ENCODE measurements at places on chromosomes 6 and 20.
A peak's percentile ranks its signal among the peaks of the same experiment; 100 is the strongest.

DNA sequence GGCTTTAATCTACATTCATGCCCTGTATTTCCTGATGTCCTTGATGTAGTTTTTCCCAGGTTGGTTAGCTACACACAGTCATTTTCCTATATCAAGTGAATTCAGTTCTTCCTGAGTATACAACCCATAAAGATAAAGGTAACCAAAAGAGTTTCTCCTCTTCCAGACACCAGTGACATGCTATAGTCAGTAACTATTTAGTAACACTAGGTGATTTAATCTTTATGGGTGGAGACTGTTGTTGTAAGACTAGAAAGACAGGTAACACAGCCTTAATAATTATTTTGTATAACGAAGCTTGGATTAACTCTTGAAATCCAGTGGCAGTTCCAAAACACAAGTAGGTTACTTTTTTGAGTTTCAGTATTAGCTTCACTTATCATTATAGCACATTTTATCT, 17.6 kb downstream of the MCUR1 start:
- DNase-seq, result no peak

- no peak for DNase-seq
Observed at GRCh38 chr6:147691446-147691845, 183.0 kb downstream of the SAMD5 start.

- DNase-seq, result peak; percentile 22
Observed at GRCh38 chr6:116111552-116112528, 11.2 kb downstream of the NT5DC1 start.

DNA sequence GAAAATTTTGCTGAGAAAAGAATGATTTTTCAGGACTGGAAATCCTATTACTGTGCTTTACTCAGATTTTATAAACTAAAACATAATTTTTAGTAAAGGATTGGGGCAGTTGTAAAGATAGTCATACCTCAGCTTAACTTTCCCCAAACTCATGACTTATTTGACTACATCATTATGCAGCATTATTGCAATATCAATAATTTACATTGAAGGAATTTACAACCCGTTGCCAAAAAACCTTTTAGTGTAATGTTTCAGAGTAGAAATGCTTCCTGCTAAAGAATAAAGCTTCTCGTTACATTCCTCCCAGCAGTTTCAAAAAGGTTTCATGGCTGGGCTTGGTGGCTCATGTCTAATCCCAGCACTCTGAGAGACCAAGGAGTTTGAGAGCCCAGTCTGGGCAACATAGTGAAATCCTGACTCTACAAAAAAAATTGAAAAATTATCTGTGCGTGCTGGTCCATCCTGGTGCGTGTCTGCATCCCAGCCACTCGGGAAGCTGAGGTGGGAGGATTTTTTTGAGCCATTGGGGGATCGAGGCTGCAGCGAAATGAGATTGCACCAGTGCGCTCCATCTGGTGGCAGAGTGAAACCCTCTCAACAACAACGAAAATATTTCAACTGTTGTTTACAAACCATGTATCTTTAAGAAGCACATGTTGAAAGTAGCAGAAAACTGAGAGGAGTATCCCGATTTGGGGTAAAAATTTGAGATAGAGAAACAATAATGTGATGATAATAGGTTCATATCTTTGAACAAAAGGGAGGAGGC, 4.4 kb downstream of the AMD1 start:
- no peak for DNase-seq

- no peak for DNase-seq
Observed at GRCh38 chr20:25548613-25549086, 36.7 kb downstream of the NINL start.

DNA sequence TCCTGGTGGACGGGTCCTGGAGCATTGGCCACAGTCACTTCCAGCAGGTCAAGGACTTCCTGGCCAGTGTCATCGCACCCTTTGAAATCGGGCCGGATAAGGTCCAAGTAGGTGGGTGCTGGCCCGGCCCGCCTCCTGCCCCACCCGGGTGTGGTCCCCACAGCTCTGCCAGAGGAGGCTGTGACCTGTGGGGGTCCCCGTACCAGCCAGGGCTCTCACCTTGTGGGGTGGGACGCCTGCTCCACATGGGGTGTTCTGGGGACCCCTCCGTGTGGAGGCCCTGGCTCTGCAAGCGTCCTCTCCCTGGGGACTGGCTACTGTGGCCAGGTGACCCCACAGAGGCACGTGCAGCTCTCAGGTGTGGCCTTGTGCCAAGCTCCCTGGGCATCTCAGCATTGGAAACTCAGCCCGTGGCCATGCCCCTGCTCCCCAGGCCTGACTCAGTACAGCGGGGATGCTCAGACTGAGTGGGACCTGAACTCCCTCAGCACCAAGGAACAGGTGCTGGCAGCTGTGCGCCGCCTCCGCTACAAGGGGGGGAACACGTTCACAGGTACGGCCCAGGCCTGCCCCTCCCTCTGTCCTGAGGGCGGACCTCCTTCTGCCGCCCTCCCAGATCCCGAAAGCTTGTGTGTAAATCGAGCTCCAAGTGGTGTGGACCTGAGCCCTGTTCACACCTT, 14.7 kb downstream of the COL20A1 start:
- DNase-seq, result no peak

GRCh38 chr6:31004794-31005193, 5.5 kb upstream of the MUC22 start:
- DNase-seq, result no peak

DNA sequence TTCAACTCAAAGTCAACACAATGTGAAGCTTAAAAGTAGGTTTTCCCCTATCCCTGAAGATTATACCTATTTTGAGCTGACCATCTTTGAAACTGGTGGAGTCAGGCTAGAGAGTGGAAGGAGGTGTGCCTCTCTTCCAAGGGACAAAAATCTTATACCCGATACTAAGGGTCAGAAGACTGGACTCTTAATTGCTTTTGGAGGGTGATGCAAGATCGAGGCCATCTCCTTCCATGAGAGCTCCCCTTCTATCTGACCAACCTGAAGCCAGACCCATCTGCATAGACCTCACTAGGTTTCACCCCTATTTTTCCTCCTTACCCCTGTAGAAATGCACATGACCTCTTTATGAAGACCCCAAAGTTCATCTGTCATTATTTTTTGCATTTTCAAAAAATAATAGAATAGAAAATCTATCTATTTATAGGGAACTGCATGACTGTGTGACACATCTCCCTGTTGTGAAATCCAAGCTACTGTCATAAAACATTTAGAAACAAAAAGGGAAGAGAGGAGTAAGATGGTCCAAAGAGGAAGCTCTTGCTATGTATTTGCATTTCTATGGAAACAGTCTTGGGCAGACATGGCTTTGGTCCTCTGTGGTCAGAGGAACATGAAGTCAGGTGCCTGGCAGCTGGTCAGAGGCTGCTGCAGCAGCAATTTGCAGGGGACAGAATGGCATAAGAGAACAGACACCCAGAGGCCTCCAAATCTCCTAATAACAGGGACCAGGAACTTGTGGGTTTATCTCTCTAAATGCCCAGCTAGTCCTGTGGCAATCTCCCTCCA, 349.2 kb downstream of the MAFB start:
- no peak for DNase-seq

DNA sequence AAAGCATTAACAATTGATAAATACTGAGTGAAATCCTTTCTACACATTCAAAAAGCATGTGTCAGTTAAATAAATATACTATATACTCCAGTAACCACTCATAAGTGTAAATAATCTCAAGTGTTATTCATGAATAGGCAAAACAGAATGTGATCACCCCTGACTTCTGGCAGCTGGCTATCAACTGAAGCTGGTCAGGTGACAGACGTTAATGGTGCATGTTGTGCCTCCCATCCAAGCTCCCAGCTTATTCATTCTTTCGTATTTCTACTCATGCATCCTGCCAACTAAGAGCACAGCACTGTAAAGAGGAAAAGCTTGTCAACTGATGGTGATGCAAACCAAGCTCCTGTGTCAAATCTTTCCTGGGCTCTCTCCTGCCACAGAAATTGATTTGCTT, 7.7 kb downstream of the PSMB1 start:
- DNase-seq, result no peak

GRCh38 chr6:37207903-37208456, 38.0 kb downstream of the PIM1 start:
- DNase-seq, result peak; percentile 29

DNA sequence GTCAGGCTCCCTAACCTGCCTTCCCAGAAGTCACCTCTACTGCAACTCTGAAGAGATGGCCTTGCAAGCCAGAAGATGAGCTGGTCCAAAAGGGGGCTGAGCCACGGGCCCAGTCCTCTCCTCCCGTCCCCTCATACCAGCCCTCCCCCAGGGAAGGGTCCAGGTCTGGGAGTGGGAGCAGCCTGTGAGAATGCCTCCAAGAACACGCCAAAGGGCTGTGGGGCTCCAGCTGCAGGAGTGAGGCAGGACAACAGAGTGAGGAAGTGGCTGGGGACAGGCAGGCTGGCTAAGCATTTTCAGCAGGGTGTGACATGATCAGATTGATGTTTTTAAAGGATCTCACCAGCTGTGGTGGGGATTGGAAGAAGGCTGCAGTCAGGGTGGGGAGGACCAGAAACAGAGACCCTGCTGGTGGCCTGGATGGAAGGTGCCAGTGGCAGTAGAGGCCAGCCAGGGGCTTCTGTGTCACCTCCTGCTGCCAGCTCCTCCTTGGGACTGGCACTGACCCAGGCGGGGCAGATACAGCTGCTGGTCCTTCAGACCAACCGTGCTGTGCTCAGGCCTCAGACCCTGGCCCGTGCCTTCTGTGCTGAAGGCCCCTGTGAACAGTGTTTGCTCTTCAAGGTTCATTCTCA, 257.6 kb downstream of the NRN1 start:
- DNase-seq, result no peak

DNA sequence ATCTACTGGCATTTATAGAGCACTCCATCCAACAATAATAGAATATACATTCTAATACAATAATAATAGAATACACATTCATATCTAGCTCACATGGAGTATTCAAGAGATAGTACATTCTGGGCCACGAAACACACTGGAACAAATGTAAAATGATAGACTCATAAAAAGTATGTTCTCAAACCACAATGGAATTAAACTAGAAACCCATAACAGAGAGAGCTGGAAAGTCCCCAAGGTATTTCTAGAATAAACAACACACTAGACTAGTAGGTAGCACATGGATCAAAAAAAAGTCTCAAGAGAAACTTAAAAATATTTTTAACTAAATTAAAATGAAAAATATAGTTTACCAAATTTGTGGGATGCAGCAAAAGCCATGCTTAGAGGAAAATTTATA, 9.1 kb upstream of the TP53TG5 start:
- DNase-seq, result no peak

- no peak for DNase-seq
Observed at GRCh38 chr20:12201289-12201991, 283.7 kb downstream of the BTBD3 start.
